ENCODE measurements at places on chromosomes 5 and 9. TPM values are rescaled to one million over a fixed set of nuclear protein-coding genes. Genes with fewer than 3 reads are reported as not detected.

LMX1B gene
- total RNA-seq: not detected

PCDHB15 gene
- total RNA-seq: 0.55 TPM

SHISAL2B gene
- total RNA-seq: not detected

ACER2 gene
- 7.3 TPM for total RNA-seq

HSD17B3 gene
- total RNA-seq: not detected

PCDHGB6 gene
- 4.8 TPM for total RNA-seq

ZNF483 gene
- total RNA-seq: 1.8 TPM

CTNND2 gene
- not detected for total RNA-seq

CFAP77 gene
- not detected for total RNA-seq

ANXA1 gene
- total RNA-seq: 525 TPM

All from endothelial cell of umbilical vein (primary cell).